ENCODE measurements at places on chromosomes 16 and 17. TPM values are rescaled to one million over a fixed set of nuclear protein-coding genes. Genes with fewer than 3 reads are reported as not detected.

Gene WNT3
- total RNA-seq = 0.59 TPM

Gene NPIPA8
- total RNA-seq = 0.39 TPM

Gene PAQR4
- 23.8 TPM for total RNA-seq

Gene FBXW10B
- 0.15 TPM for total RNA-seq

Gene TBC1D3
- total RNA-seq = not detected

Gene IL4R
- 71.5 TPM for total RNA-seq

Gene NGFR
- not detected for total RNA-seq

Gene FBXL19
- total RNA-seq = 15.4 TPM

Gene SMIM36
- total RNA-seq = not detected

Gene PRR29
- not detected for total RNA-seq

Gene PRSS53
- total RNA-seq = 1.2 TPM

Gene DRG2
- 54.2 TPM for total RNA-seq

Gene NRN1L
- total RNA-seq = 0.69 TPM

Gene NPIPA7
- total RNA-seq = 10.9 TPM

Gene HID1
- 15.5 TPM for total RNA-seq

Gene ARL2BP
- 117 TPM for total RNA-seq

Gene TLCD3B
- total RNA-seq = 0.34 TPM

Gene HEATR9
- not detected for total RNA-seq

Gene KCNH4
- total RNA-seq = 0.15 TPM

Gene HOXB1
- total RNA-seq = not detected

Gene CREBBP
- total RNA-seq = 15.1 TPM

Gene DNASE1L2
- not detected for total RNA-seq

Gene BRCA1
- total RNA-seq = 31.8 TPM

Gene NR1D1
- 1.7 TPM for total RNA-seq

Gene FGF11
- total RNA-seq = 0.20 TPM

Gene ABCA10
- 0.39 TPM for total RNA-seq

Gene KRT24
- not detected for total RNA-seq

Gene TNFRSF17
- not detected for total RNA-seq

Gene SLC38A8
- total RNA-seq = not detected

Gene SNRNP25
- 50.8 TPM for total RNA-seq

Gene OTOP3
- total RNA-seq = not detected

Gene TBC1D3I
- not detected for total RNA-seq

Gene PARD6A
- total RNA-seq = 2.8 TPM

Gene MPV17L
- total RNA-seq = 0.34 TPM

Gene NUBP1
- 30.0 TPM for total RNA-seq

Gene NHLRC4
- 0.67 TPM for total RNA-seq

Gene IRX5
- total RNA-seq = 0.40 TPM

Gene TAF1C
- 32.4 TPM for total RNA-seq

Gene CHD9NB
- total RNA-seq = 0.20 TPM

Gene SSTR5
- not detected for total RNA-seq

Gene IGF2BP1
- total RNA-seq = 0.30 TPM

Gene PRSS36
- 0.25 TPM for total RNA-seq

Gene ZFPM1
- total RNA-seq = 0.93 TPM

Gene PRSS33
- not detected for total RNA-seq

Gene CCL14
- total RNA-seq = 0.80 TPM

Gene TMEM235
- total RNA-seq = not detected

Gene SDR42E1
- total RNA-seq = 3.7 TPM

Gene SPECC1
- total RNA-seq = 4.7 TPM

Gene NPIPB8
- total RNA-seq = not detected

Gene ACSM2B
- total RNA-seq = 0.05 TPM

Gene ABCC12
- not detected for total RNA-seq
